ENCODE measurements at places on chromosomes 13 and 19. TPM values are rescaled to one million over a fixed set of nuclear protein-coding genes. Genes with fewer than 3 reads are reported as not detected.

Gene GRIK5
- total RNA-seq = not detected

Gene ZNF558
- total RNA-seq = 2.9 TPM

Gene MEX3D
- 76.9 TPM for total RNA-seq

Gene CYP2A6
- not detected for total RNA-seq

Gene PEG3
- total RNA-seq = 0.60 TPM

Gene LAIR1
- total RNA-seq = not detected

Gene LCP1
- 20.1 TPM for total RNA-seq

Gene LILRA5
- total RNA-seq = not detected

Gene PSG4
- total RNA-seq = 31.8 TPM

Gene PLK5
- total RNA-seq = not detected

Gene CALR3
- total RNA-seq = not detected

Gene ANKLE1
- 0.73 TPM for total RNA-seq

Gene NKG7
- total RNA-seq = not detected

Gene SYNGR4
- not detected for total RNA-seq

Gene ZNF418
- total RNA-seq = 0.40 TPM

All from mammary microvascular endothelial cell (primary cell).